ENCODE measurements at places on chromosomes 13 and 19.
A peak's percentile ranks its signal among the peaks of the same experiment; 100 is the strongest.

- DNase-seq, result peak; percentile 46
These were observed 185.4 kb downstream of the KDM4B start for GRCh38 chr19:5154129-5154798.

- no peak for DNase-seq
These were observed 136.9 kb downstream of the USP12 start for GRCh38 chr13:27034678-27035111.

- DNase-seq, result peak; percentile 42
These were observed 27.0 kb upstream of the METTL21C start for GRCh38 chr13:102721800-102722231.

DNA sequence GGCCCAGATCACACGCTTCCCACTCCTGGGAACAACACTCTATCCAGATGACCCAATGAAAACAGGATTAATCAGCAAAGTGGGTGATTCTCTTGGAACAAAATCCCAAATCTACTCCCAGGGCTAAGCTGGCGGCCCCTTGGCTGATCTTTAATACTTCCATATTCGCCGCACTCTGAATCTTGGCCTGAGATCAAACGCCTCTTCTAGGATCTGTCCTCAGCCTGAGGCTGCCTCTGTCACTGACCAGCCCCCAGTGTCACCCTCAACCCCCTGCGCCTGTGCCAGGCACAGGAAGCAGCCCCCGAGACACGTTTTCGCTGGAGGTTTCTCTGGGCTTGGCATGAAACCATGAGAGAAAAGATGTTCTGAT is 2.4 kb upstream of the CTXN1 start:
- DNase-seq, result no peak

- no peak for DNase-seq
These were observed 515.0 kb downstream of the TBC1D4 start for GRCh38 chr13:74966814-74967424.

DNA sequence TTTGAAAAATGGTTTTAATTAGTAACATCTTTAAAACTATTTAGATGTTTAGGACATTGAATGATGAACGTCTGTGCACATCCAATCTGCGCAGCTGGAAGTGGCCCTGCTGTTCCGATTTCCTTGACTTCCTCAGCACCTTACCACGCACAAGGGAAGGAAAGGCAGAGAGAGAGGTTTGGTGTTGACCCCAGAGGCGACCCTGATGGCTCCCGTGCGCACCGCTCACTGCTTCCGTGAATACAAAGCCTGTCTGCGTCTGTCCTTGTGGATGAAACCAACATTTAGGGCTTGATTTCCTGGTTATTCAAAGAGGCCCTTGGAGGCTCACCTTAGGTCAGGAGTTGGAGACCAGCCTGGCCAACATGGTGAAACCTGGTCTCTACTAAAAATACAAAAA is 8.5 kb downstream of the MCF2L start:
- no peak for DNase-seq

GRCh38 chr13:96417939-96418685 is 328.2 kb downstream of the HS6ST3 start:
- DNase-seq, result no peak

DNA sequence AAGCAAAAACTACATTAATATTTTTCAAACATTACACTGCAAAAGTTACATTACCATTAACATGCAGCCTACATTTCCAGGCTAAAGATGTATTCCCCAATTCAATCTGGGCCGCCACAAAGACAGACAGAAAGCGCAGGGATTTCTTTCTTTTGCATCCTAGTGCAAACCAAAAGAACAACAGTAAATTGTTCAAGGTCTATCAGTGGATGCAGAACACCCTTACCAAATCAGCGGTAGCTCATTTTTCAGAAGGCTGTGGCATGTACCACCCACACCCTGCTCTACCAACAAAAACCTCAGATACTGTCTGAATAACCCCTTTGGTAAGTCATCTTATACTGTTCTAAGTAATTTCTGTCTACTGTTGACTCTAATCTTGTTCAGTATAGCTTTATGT is 3.6 kb downstream of the TPT1 start:
- DNase-seq, result no peak

- DNase-seq, result no peak
These were observed 12.4 kb downstream of the GAS6 start for GRCh38 chr13:113851480-113851803.

DNA sequence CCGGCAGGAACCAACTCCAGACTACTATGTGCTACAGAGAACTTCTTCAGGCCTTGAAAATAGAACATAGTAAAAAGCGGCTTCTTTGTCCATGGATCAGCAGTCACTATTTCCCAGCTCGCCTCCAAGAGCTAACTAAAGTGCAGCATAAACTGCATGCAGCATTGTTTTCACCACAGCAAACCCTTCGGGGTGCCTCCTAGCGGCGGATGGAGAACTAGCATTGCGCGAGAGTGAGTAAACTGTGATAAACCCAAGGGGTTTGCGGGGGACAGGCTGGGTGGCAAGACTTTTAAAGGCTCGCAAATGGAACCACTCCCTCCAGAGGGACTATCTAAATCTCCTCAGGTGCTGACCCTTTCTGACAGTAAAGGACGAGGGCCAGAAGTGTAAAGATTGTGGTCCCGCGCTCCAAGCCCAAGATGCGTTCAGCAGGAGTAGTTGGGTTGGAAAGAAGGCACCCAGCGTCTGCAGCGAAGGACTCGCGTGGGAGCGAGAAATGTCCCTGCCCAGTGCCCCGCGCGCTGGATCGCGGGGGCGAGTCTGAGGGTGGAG is 21.5 kb upstream of the SGCG start:
- peak; percentile 73 for DNase-seq

- no peak for DNase-seq
These were observed 756.1 kb downstream of the UQCRFS1 start for GRCh38 chr19:28456708-28457320.

GRCh38 chr13:75407473-75407872 is 74.5 kb downstream of the TBC1D4 start:
- no peak for DNase-seq

DNA sequence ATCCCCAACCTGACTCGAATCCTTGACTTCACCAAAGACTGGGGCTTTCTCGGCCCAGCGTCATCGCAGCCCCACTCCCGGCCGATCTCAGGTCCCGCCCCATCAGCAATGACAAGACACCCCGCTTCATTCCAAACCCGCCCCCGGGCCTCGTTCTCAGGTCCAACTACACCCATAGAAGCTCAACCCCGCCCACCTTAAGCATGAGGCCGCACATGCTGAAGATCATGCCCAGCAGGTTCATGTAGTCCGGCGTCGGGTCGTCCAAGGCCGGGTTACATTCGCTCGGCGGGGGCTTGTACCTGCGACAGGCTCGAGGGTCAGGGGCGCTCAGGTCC is 2.3 kb downstream of the WDR83 start:
- DNase-seq, result peak; percentile 82

- DNase-seq, result no peak
These were observed 1.6 kb downstream of the LINGO3 start for GRCh38 chr19:2306281-2306806.
